ENCODE measurements at places on chromosomes 11 and 22.
A peak's percentile ranks its signal among the peaks of the same experiment; 100 is the strongest.

DNA sequence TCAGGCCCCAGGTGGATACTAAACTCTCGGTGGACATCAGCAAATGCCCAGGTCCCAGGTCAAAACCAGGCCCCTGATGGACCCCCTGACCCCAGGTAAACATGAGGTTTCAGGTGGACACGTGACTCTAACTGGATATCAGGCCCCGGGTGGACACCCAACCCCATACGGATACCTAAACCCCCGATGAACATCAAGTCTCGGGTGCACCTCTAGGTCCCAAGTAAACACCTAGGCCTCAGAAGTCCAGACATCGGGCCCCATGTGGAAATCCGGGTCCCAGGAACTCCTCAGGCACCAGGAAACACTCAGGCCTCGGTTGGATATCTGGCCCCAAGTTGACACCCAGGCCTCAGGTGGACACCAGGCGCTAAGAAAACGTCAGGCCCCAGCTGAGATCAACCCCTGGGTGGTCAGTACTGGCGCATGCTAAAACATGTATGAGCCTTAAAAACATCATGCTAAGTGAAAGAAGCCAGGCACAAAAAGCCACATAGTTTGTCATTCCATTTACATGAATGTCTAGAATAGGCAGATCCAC, 54.4 kb upstream of the SEPTIN5 start:
- DNase-seq: no peak

- DNase-seq: no peak
Observed at GRCh38 chr11:99192716-99193115, 172.0 kb downstream of the CNTN5 start.

GRCh38 chr11:24238771-24239645, 257.8 kb upstream of the LUZP2 start:
- DNase-seq: no peak

- no peak for DNase-seq
Observed at GRCh38 chr11:111845276-111846028, 25.9 kb downstream of the ALG9 start.

GRCh38 chr11:133934096-133934495, 22.7 kb downstream of the IGSF9B start:
- DNase-seq: no peak

GRCh38 chr11:68775951-68776388, 24.6 kb upstream of the TESMIN start:
- no peak for DNase-seq

GRCh38 chr22:48594016-48594756, 1233.5 kb downstream of the BRD1 start:
- DNase-seq: no peak

DNA sequence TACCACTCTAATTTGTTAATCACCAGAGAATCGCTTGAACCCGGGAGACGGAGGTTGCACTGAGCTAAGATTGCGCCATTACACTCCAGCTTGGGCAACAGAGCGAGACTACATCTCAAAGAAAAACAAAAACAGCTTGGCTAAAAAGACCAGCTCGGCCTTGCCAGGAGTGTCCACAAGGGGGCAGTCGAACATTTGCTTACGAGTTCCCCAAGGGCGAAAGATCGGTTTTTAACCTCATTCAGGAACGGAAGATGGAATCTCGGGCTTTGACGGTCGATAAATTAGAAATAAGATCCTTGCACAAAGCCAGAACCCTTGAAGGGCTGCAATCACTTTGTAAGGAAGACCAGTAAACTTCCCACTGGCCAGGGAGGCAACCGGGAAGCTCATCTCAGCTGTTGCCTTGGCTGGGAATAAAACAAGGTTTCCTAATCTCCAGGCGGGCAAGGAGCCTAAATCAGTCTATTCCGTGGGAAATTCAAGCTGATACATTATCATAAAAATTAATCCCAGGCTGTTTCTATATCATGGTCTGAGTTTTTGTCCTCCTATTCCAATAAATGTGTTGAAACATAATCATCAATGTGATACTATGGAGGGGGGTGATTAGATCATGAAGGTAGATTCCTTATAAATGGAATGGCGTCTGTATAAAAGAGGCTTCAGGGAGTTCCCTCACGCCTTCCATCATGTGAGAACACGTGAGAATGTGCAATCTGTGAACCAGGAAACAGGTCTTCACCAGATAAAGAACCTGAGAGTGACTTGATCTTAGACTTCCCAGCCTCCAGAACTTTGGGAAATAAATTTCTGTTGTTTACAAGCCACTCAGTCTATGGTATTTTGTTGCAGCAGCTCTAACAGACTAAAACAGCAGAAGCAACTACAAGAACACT, 14.9 kb upstream of the SLC29A2 start:
- DNase-seq: peak; percentile 89

- DNase-seq: no peak
Observed at GRCh38 chr11:111581341-111581740, 20.9 kb upstream of the SIK2 start.

DNA sequence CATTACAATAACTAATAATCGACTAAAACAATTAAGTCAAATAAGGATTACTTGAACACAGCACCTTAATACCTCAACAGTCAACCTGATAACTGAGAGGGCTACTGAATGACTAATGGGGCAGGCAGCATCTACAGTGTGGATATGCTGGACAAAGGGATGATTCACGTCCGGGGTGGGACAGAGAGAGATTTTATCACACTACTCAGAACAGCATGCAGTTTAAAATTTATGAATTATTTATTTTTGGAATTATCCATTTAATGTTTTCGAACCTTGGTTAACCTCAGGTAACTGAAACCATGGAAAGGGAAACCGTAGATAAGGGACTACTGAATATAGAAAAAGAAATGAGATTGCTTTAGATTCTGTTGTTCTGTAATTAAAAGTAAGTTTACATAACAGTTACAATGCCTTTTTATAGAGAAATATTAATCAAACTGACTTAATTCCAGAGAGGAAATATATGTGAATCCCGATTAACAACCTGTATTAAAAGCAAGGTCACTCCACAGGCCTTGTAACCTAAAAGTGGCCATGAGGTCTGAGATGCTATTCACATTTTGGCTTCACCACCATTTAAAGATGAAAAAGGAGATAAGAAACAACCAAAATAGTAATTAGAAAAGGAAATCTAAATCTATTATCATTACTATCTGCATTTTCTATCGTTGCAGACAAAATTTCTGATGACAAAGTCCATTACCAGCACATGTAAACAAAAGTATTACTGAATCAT, 119.0 kb upstream of the TP53AIP1 start:
- DNase-seq: peak; percentile 13

DNA sequence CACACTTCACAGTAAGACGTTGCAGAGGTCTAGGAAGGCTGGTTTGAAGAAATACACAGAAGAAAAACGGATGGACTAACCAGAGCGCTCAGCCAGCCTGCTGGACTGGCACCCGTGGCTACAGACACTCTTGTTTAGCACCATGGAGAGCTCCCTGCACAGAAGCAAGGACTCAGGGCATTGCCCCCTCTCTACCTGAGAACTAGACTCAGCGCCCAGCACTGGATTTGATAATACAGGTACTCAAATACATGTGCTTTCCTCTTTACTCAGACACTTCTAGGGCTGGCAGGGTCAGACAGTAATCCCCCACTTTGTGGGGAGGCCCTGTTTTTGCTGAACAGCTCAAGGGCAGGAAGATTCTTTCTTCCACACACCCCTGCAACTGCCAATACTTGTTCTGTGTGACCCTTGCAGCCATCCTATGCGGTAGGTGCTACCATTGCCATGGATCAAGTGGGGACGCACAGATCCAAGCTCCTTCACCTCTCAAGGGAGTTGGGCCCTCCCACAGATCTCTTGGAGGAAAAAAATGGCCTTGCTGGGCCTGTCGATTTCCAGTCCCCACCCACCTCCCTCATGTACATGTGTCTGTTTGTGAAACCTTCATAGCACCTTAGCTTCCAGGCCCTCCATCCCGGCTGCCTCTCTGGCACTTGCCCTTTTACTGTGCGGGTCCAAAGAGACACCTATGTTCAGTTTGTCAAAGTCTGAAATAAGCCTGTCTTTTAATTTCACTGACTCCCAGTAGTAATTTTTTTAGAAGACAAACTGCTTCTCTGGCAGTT, 5.1 kb upstream of the P2RX6 start:
- DNase-seq: no peak

- no peak for DNase-seq
Observed at GRCh38 chr11:46253258-46254132, 24.0 kb upstream of the CREB3L1 start.

DNA sequence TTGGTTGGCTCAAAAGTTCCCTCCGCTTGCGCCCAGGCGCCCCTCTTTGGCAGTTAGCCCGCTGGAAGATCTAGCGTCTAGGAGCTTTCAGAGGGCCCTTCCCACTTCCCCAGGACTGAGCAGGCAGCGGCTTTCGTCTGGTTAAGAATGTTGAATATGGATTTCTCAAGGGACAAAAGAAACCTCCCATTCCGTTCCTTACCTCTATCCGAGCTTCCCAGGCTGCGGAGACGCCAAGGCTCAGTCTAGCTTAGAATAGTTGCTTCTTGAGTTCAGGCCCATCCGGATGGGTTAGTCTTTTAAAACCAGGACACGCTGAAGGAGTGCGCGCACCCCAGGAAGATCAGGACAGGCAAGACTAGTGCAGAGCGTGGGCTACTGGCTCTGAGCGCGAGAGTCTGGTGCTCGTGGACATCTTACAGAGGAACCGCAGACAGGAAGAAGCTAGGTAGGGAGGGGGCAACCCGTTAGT, 1.6 kb downstream of the NELL1 start:
- DNase-seq: no peak

DNA sequence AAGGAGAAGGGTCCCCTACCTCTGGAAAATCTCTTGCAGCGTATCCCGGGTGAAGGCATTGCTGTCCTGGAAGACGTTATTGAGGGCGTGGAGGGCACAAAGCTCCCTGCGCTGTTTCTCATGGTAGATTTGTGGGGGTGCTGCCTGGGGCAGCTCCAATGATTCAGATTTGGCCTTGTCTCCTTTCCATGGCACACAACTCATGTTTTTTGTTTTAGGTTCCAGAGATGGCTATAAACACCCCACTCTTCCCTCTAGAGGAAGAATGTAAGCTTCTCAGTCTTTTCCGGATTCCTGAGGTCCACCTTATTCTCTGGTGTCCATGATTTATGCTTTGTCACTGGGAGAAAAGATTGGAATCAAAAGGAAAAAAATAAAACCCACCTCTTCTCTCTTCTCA, 959 bp downstream of the JOSD1 start:
- DNase-seq: no peak

- no peak for DNase-seq
Observed at GRCh38 chr11:119739975-119740374, 11.0 kb upstream of the NECTIN1 start.

DNA sequence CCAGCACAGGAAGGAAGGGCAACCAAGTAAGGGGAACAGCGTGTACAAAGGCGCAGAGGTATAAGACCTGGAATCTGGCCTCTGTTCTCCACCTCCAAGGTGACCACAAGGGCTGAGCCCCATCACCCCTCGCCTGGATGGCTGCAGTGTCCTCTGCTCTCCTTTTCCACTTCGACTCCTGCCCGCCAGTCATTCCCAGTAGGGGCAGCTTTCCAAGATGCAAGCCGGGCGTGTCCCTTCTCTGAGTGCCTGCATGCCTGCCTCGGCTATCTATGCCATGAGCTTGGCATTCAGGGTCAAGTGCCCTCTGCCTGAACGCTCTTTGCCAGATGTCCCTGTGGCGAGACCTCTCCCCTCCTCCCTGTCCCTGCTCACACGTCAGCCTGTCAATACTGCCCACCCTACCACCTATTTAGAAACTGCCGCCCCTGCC, 17.0 kb downstream of the FADS3 start:
- no peak for DNase-seq

- DNase-seq: peak; percentile 7
Observed at GRCh38 chr11:118791961-118792569, 1.1 kb upstream of the DDX6 start.

- DNase-seq: no peak
Observed at GRCh38 chr11:46663277-46663940, 37.0 kb downstream of the ARHGAP1 start.

GRCh38 chr11:125146232-125146631, 18.3 kb upstream of the PKNOX2 start:
- DNase-seq: no peak

- DNase-seq: peak; percentile 8
Observed at GRCh38 chr11:30914143-30914762, 328.1 kb upstream of the MPPED2 start.

- peak; percentile 13 for DNase-seq
Observed at GRCh38 chr11:101390539-101390938, 193.3 kb downstream of the TRPC6 start.

- no peak for DNase-seq
Observed at GRCh38 chr11:86369668-86370067, 5.0 kb upstream of the CCDC81 start.

DNA sequence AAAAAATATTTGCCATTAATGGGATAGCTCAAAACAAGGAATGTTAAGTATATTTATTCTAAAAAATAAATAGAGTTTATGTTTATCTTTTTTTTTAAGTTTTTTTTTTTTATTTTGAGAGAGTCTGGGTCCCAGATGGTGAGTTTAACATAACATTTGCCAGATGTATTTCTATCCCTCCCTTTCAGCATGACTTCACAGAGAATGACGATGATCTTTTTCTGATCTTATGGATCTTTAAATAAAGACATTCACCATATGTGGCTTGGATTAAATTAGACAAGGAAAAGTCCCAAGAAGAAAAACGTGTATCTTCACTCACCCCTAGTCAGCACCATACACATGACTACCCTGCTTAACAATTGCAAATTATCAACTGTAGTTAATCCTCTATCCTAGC, 839.8 kb upstream of the CNTN5 start:
- no peak for DNase-seq

DNA sequence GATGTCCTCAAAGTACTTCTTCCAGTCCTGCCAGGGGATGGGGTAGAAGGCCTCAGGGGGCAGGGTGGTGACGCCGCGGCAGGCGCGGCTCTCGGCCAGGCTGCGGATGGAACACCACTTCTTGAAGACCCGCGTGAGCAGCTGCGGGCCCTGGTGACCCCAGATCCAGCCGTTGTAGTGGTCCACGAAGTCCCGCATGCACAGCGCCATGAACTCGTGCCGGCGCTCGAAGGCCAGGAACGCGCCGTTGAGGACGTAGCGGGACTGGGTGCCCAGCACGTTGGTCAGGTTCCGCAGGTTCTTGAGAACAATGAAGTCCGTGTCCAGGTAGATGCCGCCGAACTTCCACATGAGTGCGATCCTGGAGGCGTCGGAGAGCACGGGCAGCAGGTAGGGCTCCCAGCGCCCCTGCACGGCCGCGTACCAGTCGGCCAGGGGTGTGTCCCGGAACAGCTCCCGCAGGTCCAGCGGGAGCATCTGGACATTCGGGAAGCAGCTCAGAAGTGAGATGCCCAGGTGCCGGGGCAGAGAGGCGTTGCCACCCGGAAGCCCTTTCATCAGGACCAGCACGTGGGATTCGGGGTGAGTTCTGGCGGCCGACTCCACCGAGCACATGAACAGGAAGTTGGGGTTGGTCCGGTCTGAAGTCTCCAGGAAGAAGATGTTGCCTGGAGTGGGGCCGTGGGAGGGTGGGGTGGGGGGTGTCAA, 27.5 kb downstream of the A4GALT start:
- DNase-seq: no peak
